Naive thymus-derived CD8-positive, alpha-beta T cell (primary cell): ENCODE measurements at places on chromosomes 2 and 18.
A peak's percentile ranks its signal among the peaks of the same experiment; 100 is the strongest.

GRCh38 chr18:68783506-68783905, 14.4 kb upstream of the CCDC102B start:
- DNase-seq = no peak

DNA sequence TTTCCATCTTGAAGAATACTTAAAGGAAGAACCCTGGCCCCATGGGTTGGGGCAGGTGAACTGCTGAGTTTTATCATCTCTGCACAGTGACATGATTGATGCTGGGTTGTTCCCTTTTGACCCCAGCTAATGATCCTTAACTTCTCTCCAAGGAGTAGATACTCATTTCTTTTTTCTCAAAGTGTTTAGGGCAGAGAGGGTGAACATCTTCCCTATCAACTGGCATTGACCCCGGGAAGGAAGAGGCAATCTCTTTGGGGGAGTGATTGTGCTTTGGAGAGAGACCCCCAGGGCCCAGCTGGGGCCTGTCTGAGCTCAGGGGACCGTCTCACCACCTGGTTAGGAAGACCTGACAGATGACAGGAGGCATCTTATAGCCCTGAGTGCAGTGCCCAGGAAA, 190.6 kb downstream of the FHOD3 start:
- DNase-seq = no peak

GRCh38 chr2:76288146-76288545, 577.4 kb upstream of the GCFC2 start:
- DNase-seq = no peak

GRCh38 chr2:169778446-169778845, 20.2 kb upstream of the SSB start:
- DNase-seq = no peak

GRCh38 chr2:177633111-177633510, 240.5 kb downstream of the AGPS start:
- no peak for DNase-seq

DNA sequence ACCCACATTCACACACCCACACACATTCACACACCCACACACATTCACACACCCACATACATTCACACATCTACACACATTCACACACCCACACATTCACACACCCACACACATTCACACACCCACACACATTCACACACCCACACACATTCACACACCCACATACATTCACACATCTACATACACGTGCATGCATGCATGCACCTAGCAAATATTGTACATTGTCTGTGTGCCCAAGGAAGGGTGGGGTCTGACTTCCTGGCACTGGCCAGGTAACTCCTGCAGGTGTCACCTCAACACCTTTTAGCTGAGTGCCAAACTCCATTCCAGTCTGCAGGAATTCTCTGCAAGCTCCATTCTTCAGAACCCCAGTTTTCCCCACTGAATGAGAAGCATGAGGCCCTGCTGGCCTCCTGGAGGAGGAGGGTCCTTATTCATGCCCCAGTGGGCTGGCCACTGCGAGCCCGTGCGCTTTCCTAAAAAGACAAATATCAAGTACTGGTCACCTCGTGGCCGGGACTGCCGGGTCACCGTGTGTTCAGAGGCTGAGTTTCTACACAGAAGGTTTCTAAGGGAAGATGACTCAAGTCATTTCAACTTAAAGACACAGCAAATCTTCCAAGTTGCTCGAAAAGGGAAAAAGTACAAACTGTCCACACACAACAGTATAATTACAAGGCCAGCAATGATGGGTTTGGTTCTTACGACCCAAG, 131.5 kb downstream of the HDAC4 start:
- DNase-seq = no peak

GRCh38 chr2:10078704-10079265, 1.4 kb downstream of the CYS1 start:
- DNase-seq = no peak

- DNase-seq = no peak
Observed at GRCh38 chr2:238289574-238289973, 1.2 kb upstream of the PER2 start.

DNA sequence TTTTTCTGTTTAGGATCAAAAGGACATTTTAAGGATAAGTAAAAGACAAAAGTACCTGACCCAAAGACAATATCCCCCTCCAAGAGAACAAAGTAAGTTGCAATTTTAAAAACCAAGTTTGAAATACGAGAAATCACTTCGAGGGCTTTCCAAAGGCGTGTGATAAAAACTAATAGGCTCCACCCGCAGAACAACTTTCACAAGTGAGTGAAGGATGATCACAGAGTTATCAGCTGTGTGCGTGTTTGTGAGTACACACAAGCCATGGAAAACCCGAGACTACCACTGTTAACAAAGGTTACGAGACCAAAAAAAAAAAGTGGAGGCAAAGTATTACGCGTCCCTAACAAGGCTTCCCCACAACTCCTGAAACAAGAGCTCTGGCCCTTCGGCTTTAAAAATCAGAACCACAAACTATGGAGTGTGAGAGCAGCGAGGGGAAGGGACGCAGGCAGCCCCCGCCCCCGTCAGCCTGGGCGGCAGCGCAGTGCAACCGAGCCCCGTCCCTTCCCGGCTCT, 719 bp downstream of the SMAD2 start:
- no peak for DNase-seq

GRCh38 chr2:149841396-149841795, 253.8 kb upstream of the MMADHC start:
- no peak for DNase-seq

- DNase-seq = no peak
Observed at GRCh38 chr18:59429608-59430007, 70.5 kb upstream of the LMAN1 start.

DNA sequence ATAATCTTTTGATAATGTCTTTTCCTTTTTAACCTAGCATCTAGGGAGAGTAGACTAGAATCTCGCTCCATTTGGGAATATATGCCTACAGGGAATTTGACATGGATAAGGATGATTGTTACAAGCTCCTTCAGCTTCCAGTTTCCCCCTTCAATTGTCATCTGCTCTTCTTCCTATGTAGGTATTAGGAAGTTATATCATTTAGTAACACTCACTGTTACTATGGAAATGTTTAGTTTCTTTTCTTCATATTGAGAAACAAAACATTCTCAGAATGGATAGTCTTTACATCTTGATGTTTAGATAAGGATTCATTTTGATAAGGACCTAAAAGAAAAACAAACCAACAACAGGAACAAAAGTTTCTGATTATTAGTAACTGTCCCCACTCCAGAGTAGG, 127.6 kb downstream of the PHLPP1 start:
- DNase-seq = no peak

GRCh38 chr2:64992990-64993389, 3.8 kb downstream of the SLC1A4 start:
- DNase-seq = no peak

- DNase-seq = no peak
Observed at GRCh38 chr18:10055125-10055750, 141.4 kb downstream of the VAPA start.

DNA sequence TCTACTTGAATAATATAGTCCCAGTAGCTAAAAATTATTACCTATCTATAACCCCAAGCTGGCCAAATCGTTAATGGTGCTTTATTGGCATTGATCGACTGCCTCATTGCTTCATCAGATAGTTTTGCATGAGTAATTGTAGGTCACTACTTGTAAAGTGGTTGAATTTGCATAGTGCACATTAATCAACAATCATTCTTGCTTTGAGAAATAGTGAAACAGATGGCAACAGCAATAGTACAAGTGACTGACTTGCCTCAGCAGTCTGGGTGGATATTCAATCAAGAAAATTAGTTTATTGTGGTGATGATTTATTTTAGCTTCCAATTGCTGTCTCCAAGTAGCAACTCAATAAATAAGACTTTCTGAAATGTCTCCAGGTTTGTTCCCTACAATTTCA, 117.8 kb upstream of the NRXN1 start:
- DNase-seq = no peak

DNA sequence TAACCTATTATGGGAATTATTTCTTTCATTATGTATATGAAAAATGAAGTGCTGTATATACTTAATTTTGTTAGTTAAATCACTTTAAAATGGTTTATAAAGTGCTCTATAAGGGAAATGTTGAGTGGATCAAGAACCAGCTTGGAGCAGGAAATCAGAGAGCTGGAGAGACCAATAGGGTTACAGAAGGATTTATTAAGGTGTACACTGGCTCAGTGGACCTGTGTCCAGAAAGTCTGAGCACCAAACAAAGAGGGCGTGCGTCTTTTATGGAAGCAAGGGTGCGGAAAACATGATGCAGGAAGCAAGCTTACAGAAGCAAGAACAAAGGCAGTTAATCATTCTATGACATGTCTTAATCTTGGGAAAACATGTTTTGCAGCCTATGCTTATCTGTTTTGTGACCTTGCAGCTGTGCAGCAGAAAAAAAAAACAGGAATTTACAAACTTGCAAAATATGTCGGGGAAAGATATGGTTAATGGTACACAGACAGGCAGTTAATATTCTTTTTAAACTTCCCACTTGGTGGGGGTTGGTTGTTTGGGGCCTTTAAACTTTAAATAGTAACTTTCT, 65.2 kb upstream of the SLC35G4 start:
- DNase-seq = no peak

- no peak for DNase-seq
Observed at GRCh38 chr2:105886029-105886454, 141.3 kb downstream of the NCK2 start.

GRCh38 chr2:234048049-234048448, 2.5 kb upstream of the SPP2 start:
- DNase-seq = no peak

DNA sequence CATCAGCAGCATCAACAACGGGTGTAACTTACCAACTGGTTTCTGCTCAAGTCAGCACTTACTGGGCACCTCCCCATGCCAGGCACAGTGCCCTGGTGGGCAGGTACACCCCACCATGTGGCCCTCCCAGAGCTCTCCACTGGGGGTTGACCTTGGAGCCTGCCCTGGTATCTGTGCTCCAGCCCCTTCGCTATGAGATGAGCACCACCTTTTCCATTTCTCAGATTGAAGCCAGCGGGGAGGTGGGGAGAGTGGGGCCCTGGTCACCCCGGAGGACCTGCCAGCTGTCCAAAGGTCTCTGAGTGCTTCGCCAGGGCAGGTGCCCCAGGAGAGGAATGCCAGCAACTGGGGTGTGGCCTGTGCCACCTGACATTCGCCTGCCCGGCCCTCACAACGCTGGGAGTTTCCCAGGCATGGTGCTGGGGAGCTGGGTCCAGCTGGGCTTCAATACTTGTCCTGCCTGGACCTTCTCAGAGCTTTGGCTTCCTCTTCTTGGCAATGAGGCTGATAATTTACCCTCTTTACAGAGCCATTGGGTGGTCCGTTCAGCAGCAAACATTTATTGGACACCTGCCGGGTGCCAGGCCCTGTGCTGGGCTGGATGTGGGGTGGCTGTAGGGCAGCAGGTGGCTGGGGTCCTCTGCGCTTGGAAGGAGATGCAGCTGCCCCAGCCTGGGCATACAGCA, 5.9 kb upstream of the ZAP70 start:
- DNase-seq = no peak

DNA sequence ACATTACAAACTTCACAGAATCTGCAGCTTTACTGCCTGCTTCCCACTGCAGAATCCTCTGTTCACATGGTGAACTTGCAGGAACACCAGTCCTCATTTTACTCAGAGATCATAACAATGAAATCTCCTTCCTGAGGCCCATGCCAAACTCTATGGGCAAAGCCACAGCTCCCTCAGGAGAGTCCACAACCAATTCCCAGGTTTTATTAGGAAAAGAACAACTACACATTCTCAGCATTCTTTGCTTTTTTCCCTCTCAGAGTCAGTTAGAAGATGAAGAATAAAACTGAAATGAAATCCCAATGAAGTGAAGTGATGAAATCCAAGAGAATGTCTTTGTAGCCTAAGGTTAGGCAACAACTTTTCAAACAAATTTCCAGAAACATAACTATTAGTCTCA, 233.7 kb downstream of the DSEL start:
- DNase-seq = no peak

DNA sequence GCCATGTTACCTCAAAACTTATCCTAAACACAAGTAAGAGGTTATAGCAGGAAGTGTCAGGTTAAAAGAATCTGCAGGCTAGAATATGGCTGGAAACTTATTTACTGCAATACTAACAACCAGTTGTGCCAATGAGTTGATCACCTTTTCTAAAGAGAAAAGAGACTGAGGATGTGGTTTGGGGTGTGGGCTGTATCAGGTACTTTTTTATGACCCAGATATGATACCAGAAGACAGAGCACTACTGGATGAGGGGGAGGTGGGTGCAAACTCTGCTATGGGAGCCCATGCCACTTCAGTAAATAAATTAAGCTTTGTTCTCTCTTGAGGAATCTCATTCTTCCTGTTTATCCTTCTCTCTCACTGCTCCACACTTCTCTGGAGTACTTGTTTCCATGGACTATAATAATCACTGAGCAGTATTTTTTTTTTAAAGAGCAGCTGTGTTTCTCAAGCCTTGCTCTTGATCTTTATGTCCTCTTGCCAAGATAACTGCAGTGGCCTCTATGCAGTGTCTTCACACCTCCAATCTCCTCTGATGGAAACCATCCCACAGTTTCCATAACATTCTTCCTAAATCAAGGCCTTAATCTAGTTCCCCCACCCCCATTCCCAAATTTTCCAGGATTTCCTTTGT, 51.2 kb upstream of the NOSTRIN start:
- DNase-seq = peak; percentile 70

DNA sequence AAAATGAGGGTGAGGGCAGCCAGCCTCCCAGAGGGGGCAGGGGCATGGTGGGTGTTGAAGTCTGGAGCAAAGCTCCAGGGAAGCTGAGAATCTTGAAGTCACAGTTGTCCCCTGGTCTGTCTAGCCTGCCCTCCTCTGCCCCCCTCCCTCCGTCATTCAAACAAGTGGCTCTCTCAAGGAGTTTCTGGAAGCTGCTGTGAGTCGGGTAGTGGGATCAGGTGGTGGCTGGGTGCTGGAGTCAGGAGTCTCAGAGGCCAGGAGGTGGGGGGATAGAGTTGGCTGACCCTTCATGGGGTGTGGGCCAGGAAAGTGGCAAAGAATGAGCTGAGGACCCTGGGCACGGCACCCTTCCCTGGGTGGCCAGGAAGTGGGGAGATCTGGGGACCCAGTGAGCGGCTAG, 495 bp upstream of the ASIC4 start:
- DNase-seq = no peak

GRCh38 chr2:239942871-239943311, 82.3 kb downstream of the NDUFA10 start:
- no peak for DNase-seq

DNA sequence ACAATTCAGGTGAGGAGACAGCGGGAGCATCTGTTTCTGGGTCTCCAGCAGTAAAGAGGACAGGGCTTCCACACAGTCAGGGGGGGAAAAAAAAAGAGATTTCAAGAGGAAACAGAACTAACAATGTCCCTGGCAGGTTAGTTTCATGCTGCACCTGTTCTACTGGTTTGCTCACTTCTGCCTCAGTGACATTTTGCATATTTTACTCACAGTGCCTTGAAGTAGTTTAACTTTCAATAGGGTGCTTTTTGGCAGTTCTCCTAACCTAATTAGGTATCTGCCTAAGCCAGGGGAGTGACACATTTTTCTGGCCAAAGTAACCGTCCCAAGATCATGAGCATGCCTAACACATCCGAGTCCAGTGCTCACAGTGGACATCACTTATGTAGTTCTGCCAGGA, 109.0 kb upstream of the ALK start:
- no peak for DNase-seq

- DNase-seq = no peak
Observed at GRCh38 chr2:181224866-181225265, 232.3 kb upstream of the ITGA4 start.
